Stimulated activated CD4-positive, alpha-beta T cell treated with anti-CD3 and anti-CD28 coated beads, Interleukin-15, amount 100 ng/mL, for 1 hour (primary cell): ENCODE measurements at places on chromosomes 1 and 21.

GRCh38 chr1:227937838-227938145 lies 9.9 kb downstream of the WNT9A start:
- no peak for DNase-seq

DNA sequence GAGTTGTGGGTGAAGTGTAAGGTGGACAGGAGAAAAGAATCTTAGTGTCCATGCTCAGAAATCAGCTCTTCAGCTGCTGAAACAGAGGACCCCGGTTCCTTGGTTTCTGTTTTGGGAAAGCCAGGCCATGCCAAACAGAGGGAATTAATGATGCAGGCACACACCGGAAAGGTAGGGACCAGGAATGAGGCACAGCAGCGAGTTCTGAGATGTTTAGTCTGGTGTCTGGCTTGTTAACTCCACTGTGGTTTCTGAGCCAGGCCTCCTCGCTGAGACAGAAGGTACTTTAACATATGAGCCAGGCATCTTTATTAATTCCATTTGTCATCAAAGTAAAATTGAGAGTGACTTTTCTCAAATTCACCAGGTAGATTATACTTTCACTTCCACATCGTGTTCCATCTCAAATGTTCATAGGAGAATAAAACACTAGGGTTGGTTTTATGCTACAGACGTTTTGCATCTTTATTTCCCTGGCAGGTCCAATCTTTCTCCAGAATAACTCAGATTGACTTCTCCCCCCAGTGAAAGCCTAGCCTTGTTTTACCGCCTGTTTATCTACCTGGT lies 23.5 kb downstream of the LRRC8D start:
- DNase-seq: peak; percentile 24

GRCh38 chr1:59043796-59044195 lies 253.1 kb upstream of the FGGY start:
- no peak for DNase-seq

DNA sequence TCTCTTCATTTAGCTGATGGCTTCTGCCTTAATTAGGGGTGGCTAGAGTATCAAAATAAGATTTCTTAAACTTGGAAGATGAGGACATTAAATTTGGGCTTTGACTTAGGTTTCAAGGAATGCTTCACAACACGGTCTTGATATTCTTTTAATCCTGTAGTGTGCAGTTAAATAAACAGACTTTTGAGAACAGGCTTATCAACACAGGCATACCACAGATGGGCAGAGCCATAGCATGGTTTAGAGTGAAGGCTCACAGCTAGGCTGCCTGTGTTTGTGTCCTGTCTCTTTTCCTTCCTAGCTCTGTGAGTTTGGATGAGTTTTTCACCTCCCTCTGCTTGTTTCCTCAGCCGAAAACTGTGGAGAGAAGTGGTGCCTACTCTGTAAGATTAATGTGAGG lies 102.3 kb upstream of the IPO9 start:
- DNase-seq: no peak

DNA sequence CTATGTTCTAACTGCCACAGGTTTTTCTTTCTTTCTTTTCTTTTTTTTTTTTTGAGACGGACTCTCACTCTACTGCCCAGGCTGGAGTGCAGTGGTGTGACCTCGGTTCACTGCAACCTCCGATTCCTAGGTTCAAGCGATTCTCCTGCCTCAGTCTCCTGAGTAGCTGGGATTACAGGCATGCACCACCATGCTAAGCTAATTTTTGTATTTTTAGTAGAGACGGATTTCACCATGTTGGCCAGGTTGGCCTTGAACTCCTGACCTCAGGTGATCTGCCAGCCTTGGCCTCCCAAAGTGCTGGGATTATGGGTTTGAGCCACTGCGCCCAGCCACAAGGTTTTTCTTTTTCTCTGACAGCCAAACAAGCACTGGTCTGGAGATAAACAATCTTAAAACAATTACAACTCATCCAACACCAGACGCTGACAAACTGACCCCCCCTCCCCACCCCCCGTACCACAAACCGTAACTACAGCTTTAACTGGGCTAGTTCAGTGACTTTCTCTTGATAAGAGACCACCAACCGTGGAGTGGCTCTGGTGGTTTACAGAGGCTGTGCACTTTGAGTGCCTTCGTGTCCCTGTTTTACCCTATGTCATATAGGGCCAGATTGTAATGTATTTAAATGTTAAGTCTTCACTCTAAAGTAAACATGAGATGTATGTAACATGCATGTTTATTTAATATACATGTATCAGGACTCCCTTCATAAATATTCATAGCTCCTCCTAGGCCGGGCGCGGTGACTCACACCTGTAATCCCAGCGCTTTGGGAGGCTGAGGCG lies 19.5 kb upstream of the PUM1 start:
- no peak for DNase-seq

DNA sequence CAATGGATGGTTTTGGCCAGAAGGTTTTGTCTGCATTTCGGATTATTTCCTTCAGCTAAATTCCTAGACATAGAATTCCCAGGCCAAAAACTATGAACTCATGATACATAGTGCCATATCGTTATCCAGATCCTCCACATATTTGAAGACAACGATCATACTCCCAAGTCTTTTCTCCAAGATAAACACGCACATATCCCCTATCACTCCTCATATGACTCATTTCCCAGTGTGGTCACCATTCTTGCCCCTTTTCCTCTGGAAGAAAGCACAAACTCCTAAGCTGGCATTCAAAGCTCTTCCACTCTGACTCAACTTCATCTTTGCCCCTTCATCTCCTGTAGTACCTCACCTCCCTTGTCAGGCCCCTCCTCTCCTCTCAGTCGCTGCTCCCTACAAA lies 277.6 kb downstream of the PLPP3 start:
- DNase-seq: no peak

DNA sequence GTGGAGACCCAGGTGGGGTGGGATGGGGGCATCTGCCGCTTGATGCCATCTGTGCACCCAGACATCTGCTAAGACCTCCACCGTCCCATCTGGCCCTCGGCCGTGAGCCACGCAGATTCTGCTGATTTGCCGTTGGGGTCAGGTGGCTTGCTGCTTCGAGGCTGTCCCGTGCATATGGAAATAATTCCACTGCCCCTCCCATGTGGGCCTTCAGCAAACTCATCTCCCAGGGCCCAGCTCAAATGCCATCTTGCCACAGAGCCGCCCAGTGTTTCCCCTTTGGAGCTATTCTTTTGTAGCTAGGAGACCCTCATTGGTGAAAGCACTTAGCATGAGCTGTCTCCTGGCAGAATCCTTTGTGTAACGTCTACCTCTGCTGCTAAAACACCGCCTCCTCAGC lies 99.8 kb downstream of the KAZN start:
- no peak for DNase-seq

DNA sequence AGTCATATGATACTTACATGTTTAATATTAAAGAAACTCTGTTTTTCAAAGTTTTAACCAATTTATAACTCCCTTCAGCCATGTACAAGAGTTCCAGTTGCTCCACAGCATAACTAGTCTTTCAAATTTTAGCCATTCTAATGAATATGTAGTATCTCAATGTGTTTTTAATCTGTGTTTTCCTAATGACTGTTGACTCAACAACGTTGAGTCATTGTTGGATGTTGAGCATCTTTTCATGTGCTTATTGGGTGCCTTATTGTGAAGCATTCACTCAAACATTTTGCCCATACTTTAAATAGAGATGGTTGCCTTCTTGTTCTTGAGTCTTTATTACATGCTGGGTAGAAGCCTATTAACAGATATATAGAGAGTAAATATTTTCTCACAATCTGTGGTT lies 240.2 kb upstream of the LYPLAL1 start:
- no peak for DNase-seq

DNA sequence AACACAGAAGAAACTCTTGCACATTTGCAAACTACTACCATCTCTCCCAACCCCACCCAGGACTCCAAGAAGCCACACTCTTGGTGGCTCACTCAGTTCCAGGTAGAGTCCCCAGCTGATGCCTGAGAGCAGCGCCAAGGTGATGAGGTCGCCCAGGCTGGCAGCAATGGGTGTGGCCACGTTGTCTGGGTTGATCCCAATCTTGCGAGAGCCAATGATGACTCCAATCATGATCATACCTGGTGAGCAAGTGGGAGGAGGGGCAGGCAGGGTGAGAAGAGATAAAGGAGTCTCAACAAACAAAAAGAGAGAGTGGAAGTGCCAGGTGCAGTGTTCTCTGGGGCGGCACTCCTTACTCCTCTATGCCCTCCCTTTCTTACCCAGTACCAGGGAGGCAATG lies 14.4 kb downstream of the SLC41A1 start:
- no peak for DNase-seq

DNA sequence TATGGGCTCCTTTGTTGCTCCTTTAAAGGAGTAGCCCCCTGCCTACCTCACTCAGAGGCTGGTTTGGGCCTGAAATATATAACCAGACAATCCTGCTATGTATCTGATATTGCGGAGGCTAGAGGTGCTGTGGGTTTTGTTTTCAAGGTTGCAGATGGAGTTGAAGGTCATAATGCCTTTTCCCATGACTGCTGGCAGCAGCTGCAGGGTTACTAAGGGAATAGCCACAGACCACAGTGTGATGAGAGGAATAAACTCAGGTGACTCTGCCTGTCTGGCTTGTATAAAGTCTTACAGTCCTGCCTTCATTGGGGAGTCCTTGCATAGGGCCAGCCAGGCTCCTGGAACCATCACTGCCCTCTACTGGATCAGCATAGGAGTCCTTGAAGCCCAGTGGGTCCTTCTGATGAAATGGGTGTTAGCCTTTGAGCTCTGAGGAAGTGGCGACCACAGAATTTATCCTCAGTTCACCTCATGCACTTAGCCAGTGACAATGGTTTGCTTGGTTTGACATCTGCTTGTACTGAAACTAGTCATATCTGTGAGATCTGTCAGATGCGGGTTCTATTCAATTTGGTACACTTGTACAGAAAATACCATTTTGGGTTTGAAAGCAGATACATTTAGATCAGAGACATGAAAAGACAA lies 174.4 kb upstream of the HMCN1 start:
- peak; percentile 8 for DNase-seq

GRCh38 chr1:227666286-227666685 lies 68.8 kb downstream of the JMJD4 start:
- DNase-seq: no peak

- no peak for DNase-seq
These were observed 56.6 kb upstream of the VTCN1 start for GRCh38 chr1:117267232-117267774.

- DNase-seq: no peak
These were observed 5.8 kb downstream of the S100A8 start for GRCh38 chr1:153384958-153385580.

DNA sequence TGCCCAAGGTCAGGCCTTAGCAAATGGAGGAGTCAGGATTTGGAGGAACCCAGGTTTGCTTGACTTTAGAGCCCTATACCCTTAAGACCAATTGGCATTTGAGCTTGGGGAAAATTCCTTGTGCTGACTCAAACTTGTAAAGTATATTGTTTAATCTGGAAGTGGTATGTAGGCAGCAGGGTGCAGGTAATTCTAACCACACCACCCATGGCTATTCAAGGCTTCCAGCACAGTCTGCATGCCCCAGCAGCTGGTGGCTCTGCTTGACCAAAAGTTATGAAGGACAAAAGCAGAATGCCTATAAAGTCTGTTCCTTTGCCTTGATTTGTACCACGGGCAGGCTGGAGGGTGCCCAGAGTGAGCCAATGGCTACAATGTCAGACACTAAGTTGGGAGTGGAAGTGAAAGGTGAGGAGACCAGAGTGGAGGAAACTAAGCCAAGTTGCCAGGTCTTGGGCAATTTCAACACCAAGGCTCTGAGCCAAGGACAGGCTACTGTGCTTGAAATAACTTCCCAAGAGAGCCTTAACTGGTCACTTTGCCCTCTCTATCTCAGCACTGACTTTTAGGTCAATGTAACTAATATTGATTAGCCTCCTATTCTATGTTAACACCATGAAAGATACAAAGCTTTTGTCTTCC lies 4.7 kb upstream of the G0S2 start:
- no peak for DNase-seq

- DNase-seq: no peak
These were observed 53.4 kb upstream of the ATP5PO start for GRCh38 chr21:33968995-33969348.

- DNase-seq: no peak
These were observed 75.4 kb downstream of the CACHD1 start for GRCh38 chr1:64545118-64545843.

DNA sequence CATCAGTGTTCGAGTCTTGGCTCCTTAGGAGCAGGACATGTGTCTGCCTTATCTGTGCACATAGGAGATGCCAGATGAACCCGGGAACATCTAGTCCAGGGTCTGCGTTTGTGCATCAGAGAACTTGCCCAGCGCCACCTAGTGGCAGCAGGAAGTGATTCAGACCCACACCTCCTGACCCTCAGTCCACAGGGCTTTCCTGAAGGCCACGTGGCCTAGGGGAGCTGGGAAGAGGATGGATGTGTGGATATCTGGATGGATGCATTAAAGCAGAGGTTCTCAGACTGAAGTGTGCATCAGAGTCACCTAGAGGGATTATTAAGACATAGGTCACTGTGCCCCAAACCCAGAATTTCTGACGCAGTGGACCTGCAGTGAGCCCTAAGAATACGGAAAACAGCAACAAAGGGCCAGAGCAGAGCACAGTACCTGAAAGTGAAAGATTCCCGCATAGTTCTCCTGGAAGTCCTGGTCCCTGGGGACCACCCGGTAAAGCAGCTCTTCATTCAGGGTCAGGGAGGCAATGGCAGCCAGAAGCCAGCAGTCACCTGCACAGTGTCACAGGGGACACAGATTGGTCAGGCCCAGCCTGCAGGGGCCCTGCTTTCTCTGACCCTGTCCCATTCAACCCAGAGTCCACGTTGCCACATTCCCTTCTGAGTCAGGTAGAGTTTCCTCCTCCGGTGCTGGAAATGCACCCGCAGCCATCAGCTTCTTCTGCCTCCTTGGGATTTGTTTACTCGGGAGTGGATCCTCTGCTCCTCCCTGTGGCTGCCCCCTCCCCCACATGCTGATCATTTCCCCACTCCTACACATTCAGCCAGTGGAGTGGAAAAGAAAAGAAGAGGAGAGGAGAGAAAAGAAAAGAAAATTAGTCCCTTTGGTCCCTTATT lies 37.0 kb downstream of the CAPN8 start:
- DNase-seq: peak; percentile 18

DNA sequence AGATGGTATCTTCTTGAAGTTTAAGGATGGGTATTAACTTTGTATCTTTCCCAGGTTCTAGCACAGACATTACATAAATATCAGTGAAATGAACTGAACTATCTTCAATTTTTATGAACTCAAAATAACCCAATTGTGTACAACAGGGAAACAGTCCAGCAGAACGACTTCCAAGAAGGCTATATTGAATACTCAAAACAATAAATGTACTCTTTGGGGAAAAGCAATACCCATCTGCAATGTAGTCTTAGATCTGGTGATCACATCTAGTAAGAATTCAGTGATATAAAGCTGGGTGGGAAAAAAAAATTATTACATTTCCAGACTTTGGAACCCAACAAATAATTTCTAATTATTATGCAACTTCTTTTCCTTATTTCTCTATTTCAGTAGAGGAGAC lies 33.1 kb upstream of the GORAB start:
- DNase-seq: no peak
